ENCODE measurements at places on chromosomes 3 and 15. TPM values are rescaled to one million over a fixed set of nuclear protein-coding genes. Genes with fewer than 3 reads are reported as not detected.

UQCC5 gene
- total RNA-seq, result 7.5 TPM

SERPINI2 gene
- not detected for total RNA-seq

GOLGA8S gene
- total RNA-seq, result not detected

THPO gene
- 0.28 TPM for total RNA-seq

CTXN2 gene
- not detected for total RNA-seq

SERPINI1 gene
- 2.9 TPM for total RNA-seq

TTC23 gene
- total RNA-seq, result 17.8 TPM

TM4SF1 gene
- total RNA-seq, result 657 TPM
